ENCODE measurements at places on chromosomes 3 and 15.

DNA sequence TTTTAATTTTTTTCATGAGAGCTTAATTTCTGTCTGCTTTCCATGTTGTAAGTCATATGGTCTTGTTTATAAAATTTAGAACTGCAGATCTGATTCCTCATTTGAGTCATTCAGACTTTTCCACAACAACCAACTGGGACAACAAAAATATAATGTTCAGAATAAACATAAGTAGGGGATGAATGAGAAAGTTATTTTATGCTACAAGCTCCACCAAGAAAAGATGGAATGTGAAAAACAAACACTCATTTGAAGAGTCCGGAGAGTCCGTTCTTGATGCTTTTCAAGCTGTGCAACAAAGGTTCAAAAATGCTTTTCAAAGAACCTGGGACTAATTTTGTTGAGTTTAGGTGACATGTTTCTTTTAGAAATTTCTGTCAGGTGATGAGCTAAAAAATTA is 9.2 kb downstream of the FRMD4B start:
- DNase-seq: no peak

- DNase-seq: no peak
These were observed 47.5 kb upstream of the RPS17 start for GRCh38 chr15:82587805-82588204.

DNA sequence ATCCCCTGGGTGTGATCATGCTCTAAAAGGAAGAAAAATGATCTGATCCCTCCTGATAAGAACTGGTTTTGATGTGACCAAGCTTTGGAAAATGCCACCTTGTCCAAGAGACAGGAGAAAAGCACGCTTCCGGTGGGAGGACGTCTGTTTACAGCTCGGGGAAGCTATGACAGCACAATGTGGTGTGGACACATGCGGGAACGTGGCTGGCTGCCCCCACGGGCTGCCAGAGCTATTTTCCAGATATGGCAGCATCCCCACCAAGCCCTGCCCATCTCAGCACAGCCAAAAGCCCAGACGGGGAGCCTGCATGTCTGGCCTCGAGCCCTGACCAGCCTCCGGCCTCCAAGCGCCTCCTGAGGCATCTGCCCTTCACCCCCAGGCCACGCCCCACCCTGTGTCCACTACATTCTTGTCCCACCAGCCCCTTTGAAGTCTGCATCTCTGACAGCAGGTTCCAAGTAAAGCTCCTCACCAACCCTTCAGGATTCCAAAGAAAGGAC is 63.2 kb upstream of the HRH1 start:
- DNase-seq: no peak

GRCh38 chr15:78617516-78617915 is 3.3 kb downstream of the CHRNA3 start:
- DNase-seq: no peak

DNA sequence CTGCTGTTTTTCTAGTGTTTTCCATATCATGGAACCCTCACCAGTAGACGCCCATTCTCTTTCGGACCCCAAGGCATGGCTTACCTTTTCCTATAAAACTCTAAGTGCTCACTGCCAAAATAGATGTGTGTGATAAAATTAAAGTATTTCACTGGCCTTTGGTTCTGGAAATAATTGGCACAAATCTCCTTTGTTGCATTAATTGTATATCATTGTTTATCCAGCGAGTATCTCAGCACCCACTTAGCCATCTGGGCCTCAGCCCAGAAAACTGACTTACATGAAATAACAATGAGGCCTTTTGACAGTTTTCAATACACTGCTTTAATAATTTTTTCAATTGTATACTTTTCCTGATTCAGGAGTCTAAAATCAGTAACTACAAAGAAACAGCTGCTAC is 105.1 kb downstream of the MECOM start:
- no peak for DNase-seq

GRCh38 chr3:129834580-129834979 is 58.9 kb downstream of the TMCC1 start:
- DNase-seq: no peak

- no peak for DNase-seq
These were observed 123.2 kb downstream of the LRRK1 start for GRCh38 chr15:101042320-101042719.

GRCh38 chr15:36175741-36176291 is 403.6 kb upstream of the CDIN1 start:
- no peak for DNase-seq

GRCh38 chr3:41833628-41834027 is 128.3 kb downstream of the ULK4 start:
- no peak for DNase-seq

DNA sequence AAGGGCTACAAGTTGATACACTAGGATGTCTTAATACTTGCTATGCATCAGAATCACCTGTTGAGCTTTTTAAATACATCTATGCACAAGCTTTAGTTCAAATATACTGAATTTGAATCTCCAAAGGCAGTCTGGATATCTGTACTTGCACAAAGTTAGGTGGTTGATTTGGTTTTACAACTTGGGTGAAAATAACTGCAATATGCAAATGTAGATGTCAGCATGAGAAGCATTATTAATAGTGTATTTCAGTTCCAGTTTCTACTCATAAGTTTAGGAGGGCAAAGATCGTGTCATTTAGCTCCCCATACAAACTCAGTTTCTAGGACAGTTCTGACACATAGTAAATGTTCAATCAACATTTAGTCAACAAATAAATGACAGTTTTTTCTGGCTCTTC is 25.6 kb downstream of the IQCB1 start:
- no peak for DNase-seq

DNA sequence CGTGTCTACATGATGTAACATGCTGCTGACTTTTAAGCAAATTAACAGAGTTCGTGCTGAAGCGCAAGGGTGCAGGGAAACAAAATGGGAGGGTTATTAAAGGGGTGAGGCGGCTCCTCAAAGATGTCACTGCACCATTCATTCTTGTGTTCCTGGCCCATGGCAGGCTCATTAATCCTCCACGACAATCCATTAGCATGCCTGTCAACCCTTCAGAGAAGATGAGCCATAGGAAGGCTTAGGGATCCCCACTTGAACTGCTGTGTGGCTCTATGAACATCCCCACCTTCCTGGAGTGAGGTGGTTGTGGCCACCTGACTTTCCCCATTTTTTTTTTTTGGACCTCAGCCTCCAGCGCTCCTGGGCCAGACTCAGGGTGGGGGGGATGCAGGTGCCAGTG is 45.8 kb downstream of the IGF1R start:
- DNase-seq: no peak

DNA sequence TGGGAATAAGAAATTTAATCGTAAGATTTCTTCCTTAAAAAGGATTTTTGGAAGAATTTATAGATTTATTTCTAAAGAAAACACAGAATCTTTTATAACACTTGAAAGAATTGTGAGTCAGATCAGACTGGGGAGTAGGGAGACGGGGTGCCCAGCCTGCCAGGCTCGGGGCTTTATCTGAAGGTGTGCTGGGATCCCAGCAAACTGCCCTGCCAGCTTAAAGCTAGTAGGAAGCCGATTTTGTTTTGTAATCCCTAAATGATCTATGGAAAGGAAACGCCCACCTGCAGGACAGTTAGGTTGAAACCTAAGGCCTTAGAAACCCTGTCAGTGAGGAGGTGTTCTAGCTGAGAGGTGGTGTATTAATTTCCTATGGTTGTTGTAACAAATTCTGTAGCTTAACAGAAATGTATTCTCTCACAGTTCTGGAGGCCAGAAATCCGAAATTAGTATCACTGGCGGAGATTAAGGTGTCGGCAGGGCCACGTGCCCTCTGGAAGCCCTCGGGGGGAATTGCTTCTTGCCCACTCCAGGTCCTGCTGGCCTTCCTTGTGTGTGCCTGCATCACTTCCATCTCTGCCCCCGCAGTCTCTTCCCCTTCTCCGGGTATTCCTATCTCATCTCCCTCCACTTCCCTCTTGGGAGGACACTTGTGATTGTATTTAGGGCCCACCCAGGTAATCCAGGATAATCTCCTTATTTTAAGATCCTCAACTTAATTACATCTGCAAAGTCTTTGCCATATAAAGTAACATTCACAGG is 19.3 kb upstream of the RAB6B start:
- no peak for DNase-seq

- DNase-seq: no peak
These were observed 543 bp upstream of the REC114 start for GRCh38 chr15:73442421-73442820.

DNA sequence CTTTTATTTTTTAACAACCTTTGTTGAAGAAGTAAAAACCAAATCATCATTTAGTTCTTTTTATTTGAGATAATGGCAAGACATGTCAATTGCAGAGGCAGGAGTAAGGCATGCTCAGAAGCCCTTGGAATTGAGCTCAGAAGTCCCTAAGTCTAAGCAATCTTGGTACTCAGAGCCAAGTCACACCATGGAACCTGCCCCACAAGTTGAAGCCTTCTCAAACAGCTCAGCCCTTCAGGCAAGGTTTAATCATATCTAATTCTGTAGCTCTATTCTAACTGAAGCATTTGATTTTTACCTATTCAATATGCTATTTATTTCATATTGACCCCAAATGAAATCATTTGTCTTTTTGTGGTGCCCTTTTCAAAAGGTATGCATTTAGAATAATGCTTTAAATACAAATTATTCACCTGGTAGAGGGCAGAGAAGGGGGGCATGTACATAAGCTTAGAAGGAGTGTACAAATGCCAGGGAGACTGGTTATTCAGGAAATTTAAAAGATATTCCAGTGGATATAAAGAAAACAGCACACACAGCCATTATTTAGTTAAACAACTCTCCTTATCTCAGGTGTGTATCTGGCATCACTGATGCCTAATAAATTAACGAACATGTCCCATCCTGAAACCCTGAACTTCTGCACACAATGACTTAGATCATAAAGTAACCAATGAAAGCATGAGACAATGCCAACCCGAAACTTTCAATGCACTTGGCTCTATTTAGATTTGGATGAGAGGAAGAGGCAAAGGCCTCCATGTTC is 26.2 kb upstream of the TOP2B start:
- no peak for DNase-seq

DNA sequence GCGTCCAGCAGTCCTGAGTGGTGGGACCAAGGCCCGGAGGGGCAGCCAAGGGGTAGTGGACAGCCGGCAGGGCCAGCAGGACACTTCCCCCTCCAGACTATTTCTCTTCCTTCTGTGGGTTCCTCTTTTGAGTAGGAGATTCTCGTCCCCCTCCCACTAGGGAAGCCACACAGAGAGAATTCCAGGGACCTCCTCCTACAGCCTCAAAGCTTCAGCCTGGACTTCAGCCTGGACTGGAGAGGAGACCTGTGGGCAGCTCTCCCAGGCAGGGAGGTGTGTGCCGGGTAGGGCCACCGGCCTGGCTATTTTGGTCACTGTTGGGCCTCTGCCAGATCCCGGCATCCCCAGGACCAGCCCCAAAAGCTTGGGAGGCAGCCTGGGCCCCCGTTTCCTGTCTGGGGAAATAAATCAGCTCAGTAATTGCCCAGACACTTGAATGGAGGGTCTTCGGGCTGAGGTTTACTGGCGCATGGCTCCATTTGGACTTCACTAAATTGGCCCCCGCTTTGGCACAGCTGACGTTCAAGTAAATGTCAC is 1.3 kb downstream of the SLC6A6 start:
- no peak for DNase-seq

GRCh38 chr3:66047311-66048050 is 8.8 kb upstream of the MAGI1 start:
- DNase-seq: no peak

- no peak for DNase-seq
These were observed 619.1 kb upstream of the BCHE start for GRCh38 chr3:166456286-166456685.

DNA sequence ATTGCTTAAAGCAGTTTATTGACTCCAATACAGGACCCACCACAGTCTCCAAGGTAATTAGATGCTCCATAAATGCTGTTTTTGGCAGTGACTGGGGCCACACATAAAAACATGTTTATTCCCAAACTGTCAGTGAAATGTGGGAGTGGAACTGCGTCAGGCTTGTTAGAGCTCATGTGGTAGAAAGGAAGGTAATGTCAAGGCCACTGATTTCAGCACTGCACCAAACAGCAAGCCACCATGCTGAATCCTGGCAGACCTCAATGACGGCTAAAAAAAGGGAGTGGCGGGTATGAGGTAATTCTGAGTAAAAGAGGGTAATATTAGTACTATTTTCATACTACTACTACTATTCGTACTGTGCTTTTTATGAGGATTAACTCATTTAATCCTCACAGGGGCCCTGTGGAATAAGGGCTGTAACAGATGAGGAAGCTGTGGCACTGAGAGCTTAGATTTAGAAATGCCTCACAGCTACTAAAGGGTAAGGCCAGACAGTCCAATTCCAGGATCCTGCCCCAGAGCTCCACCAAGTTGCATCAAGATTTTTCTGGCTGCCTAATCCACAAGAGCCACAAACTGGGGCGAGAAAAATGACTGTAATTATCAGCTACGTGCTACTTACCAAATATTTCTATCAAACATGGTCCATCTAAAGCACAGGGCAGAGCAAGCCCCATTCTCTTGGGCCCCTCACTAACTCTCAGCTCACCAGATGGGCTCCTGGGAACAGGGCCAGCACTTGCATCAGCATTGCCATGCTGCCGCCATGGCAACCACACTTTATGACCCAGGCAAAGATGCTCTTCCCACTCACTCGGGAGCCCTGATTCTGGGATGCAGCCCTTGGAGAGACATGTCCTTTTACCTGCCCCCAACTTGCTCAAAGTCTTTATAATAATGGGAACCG is 83.6 kb upstream of the SPATA12 start:
- DNase-seq: no peak

GRCh38 chr3:2993736-2994135 is 116.4 kb downstream of the IL5RA start:
- no peak for DNase-seq

DNA sequence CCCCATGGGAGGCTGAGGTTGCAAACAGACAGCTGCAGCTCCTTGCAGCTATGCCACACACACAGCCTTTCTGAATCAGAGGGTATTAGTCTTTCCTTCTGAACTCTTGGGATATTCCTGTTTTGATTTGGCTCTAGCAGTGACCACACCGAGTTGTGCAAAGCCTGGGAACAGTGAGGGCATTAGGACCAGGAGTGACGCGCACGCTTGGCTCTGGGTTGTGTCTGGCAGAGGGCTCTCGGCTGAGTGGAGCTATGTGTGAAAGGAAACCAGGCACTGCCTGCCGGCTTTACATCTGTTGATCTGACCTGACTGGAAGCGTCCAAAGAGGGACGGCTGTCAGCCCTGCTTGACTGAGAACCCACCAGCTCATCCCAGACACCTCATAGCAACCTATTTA is at the start of gene GALNT15:
TSS of gene GALNT15 (plus strand) at position 292 of the 400 bp plus-strand sequence. CDS start 472 bp downstream, outside the sequence.
- DNase-seq: no peak

- DNase-seq: no peak
These were observed 73.8 kb upstream of the HEG1 start for GRCh38 chr3:125129512-125129997.

DNA sequence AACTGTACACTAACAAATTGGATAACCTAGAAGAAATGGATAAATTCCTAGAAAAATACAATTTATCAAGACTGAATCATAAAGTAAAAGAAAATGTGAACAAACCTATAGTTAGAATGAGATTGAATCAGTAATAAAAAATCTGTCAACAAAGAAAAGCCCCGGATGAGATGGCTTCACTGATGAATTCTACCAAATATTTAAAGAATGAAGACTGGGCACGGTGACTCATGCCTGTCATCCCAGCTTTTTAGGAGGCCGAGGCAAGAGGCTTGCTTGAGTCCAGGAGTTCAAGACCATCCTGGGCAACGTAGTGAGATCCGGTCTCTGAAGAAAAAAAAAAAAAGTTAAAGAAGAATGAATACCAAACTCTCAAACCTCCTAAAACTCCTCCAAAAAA is 17.7 kb upstream of the AP4E1 start:
- DNase-seq: no peak
